MG63 (cell line): ENCODE measurements at places on chromosomes 16 and 17.

DNA sequence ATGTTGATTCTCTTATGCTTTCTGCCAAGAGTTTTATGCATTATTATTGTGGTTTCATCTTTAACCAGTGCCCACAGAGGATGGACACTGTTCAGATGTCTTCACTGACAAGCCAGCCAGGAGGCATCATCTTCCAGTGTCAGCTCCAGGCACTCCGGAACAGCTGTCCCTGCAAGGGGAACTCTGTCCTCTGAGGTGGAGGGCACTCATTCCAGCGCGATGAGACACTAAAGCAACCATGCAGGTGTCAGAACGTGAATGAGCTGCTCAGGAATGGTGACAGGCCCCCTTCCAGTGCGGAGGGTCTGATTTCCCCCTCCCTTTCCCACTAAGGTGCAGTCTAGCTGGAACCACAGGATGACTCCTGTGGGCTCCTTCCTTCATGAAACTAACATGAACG is 117.5 kb downstream of the NOG start:
- no peak for DNase-seq

DNA sequence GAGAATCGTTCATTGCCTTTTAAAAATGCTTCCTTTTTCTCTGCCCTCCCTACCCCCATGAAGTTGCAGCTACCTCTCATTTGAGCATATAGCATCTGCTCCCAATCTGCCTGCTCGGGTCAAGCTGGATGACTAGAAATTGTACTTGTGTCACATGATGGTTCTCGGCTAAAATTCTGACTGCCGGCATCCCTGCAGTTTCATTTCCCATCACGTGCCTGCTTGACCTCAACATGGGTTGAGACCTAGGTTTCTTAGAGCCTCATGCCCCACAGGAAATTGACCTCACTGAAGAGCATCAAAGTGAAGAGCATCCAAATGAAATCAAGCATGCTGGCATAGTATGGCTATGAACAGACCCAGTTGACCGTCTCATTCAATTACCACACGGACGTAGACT is 581.6 kb upstream of the PSMD7 start:
- no peak for DNase-seq

DNA sequence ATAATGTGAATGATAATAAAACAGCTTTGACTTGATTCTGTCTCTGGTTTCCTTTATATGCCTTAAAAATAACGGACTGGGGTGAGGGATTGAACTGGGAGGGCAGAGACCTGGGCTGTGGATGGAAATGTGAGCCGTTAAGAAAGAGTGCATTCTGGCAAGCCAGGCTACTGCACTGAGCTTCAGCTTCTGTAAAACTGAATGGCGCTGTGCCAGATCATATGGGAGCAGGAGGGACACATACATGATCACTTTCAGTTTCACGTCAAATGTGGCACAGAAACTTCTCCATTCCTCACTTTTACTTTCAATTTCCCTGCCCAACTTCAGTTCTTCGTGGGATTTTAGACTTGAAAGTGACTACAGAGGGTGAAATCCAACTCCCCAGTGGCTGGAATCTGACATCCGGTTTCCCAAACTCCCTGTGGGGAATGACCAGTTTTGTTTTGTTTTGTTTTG is 1.1 kb downstream of the MT2A start:
- peak; percentile 78 for DNase-seq

DNA sequence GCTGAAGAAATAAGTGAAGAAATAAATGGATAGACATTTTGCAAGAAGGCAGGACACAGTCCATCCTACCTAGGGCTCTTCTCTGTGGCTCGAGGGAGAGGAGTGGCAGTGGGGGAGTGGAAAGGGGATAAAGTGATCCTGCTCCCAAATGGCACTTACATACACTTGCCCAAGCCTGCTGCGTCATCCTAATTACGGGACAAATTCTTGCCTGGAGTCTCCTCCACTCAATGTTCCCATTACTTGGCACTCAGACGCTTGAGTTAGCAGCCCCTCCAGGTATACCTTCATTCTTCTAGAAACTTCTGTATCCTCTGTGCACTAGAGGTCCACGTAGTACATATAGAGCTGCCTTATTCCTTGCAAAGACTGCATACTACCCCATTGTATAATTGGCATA is 15.7 kb upstream of the MAP3K14 start:
- DNase-seq: no peak

- peak; percentile 83 for DNase-seq
These were observed 68.9 kb upstream of the HNF1B start for GRCh38 chr17:37813751-37814150.

- no peak for DNase-seq
These were observed 11.6 kb upstream of the NTN1 start for GRCh38 chr17:9009737-9010136.

GRCh38 chr16:68081861-68082628 is 3.1 kb upstream of the NFATC3 start:
- no peak for DNase-seq

DNA sequence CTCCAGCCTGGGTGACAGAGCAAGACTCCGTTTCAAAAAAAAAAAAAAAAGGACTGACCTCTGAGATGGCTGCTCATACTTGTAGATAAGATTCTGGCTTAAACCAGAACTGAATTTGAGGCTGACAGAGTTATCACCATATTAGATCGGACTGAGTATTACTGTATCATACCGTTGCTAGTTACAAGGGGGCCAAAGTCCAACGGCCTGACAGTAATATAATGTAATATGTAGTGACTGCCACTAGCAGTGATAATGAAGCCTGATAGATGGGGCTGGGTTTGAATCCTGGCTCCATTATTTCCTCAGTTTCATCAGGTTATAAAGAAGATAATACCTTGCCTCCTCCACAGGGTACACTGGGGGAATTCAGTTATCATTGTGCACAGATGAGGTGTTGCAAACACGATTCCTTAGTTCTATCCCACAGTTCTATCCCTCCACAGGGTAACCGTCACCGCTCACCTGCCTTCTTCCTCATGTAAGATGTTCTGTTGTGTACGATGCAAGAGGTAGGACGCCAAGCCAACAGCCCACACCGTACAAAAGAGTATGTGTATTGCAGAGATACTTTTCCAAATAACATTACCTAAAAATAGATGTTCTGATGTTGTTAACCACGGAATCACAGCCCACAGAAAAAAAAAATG is 5.2 kb downstream of the TMEM220 start:
- no peak for DNase-seq

GRCh38 chr17:62681061-62681938 is 53.8 kb downstream of the MRC2 start:
- DNase-seq: no peak

DNA sequence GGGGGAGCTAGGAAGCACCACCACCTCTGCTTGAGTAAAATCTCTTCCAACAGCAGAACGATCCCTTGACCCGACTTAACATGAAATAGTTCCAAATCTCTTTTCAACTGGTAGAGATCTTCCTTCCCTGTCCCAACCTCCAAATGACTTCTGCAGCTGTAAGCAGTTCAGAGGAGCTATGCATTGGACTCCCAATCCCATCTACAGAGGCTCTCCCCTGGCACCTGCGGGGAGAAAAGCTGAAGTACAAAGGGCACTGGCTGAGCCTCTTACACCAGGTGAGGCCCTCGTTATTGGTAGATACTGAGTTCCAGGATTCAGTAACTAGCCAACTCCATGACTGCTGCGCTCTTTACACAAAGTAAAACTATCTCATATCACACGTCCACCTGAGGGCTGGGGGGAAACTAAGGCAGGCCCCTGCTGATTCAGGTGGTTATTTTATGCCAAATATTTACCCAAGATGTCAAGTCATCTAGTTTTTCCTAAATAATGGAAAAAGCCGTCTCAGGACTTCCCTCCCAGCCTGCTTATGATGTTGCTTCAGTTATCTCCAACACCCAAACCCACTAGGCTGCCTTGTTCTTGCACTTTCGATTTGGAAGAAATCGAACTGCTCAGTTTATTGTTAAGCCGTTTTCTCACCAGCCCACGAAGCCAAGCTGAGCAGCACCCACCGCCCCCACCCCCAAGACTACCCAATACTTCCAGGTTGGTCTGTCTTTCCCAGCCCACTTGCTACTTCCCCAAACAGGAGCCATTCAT is 3.2 kb downstream of the ACTG1 start:
- no peak for DNase-seq

GRCh38 chr16:89453501-89454321 is 36.6 kb downstream of the ANKRD11 start:
- DNase-seq: peak; percentile 43

DNA sequence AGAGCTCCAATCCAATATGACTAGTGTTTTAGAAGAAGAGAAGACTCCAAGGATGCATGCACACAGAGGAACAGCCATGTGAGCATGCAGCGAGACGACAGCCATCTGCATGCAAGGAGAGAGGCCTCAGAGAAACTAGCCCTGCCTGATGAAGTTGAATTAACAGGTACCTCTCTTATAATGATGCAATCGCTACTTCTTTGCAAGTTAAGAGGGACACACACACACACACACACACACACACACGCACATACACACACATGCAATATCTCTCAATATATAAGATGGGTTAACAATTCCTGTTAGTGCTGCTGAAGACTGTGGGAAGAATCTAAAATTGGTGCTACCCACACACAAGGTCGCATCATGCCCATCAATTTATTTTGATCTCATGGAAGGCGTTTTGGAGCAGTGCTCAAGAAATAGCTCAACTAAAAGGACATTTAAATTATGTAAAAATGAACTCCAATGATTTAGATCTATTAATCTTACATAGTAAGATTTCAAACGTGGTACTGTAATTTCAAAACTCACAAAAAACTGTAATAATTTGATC is 7.0 kb upstream of the GINS3 start:
- no peak for DNase-seq

GRCh38 chr17:44867841-44868240 is 20.2 kb downstream of the HIGD1B start:
- no peak for DNase-seq

- DNase-seq: no peak
These were observed 270.0 kb downstream of the SLC39A11 start for GRCh38 chr17:72822358-72823023.

DNA sequence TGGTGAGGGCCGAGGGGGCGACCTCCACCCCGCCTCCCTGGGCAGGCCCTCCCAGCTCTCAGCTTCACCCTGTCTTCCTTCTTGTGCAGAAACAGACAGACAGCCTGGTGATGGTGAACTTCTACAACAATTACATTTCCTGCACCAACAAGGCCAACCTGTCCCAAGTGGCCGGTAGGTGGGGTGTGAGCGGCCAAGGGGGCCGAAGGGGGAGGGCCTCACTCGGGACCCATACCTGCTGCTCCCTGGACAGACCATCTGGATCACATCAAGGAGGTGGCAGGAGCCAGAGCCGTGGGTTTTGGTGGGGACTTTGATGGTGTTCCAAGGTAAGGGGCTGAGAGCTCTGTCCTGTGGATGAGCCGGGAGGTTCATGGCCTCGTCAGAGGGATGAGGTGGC is 20.1 kb downstream of the CHMP1A start:
- no peak for DNase-seq

GRCh38 chr17:81804559-81805399 is 829 bp downstream of the GCGR start:
- no peak for DNase-seq

- DNase-seq: no peak
These were observed 36.3 kb upstream of the CDH1 start for GRCh38 chr16:68700831-68701230.

GRCh38 chr17:28327031-28327607 is 8.1 kb downstream of the TMEM97 start:
- no peak for DNase-seq

GRCh38 chr16:11835309-11835708 is 16.0 kb downstream of the RSL1D1 start:
- DNase-seq: peak; percentile 56

GRCh38 chr17:48444516-48445247 is 14.7 kb upstream of the SKAP1 start:
- no peak for DNase-seq

DNA sequence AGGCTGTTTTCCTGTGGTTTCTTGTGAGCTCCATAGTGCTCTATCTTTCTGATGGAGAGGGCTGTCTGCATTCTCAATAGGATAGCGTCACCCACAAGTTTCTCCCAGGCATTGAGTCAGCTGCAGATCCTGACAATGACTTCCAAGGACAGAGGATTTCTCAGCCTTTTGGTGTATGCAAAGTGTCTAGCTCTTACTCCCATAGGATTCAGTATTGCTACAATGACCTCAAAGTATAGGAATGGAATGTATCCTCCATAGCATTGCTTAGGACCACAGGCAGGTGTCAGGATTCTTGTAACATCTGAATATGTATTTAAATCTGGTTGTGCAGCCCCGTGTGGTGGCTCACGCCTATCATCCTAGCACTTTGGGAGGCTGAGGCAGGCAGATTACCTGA is 32.3 kb downstream of the SMIM36 start:
- DNase-seq: no peak

DNA sequence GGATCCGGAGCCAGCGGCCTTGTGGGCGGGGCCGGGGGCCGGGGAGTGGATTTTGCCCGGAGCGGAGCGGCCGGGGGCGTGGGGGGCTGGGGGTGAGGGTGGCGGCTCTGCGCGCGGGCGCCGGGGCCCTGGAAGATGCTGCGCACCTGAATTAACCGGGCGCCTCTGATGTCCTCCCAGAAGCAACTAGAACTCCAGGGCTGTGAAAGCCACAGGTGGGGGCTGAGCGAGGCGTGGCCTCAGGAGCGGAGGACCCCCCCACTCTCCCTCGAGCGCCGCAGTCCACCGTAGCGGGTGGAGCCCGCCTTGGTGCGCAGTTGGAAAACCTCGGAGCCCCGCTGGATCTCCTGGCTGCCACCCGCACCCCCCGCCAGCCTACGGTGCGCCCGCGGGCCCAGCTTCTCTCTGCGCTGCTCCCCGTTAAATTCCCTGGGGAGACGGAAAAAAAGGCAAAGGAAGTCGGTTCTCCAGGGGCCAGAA is 549 bp downstream of the SLC26A11 start:
- DNase-seq: no peak

GRCh38 chr16:47493381-47494337 is 32.5 kb downstream of the PHKB start:
- no peak for DNase-seq

- DNase-seq: no peak
These were observed 784.1 kb upstream of the RBFOX1 start for GRCh38 chr16:6548507-6548906.

GRCh38 chr17:78617511-78618061 is 40.4 kb upstream of the DNAH17 start:
- DNase-seq: no peak

GRCh38 chr16:17392127-17392856 is 78.5 kb downstream of the XYLT1 start:
- DNase-seq: no peak
